ENCODE measurements at places on chromosomes 3 and 15.

DNA sequence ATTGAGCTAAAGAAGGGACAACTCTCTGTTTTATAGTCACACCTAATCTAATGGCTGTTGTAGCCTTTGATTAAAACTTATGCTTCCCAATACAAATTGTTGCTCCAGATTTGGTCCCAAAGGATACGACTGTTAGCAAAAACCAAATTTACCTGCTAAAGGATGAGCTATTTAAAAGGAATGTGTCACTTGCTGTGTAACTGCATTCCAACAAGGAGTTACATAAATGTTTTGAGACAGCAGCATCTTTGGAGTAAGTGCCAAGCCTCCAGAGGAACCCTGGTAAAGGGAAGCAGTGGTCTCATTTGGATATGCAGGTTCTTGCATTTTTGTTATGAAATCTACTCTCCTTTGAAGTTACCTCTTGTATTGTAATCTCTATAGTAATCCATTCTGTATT, 233.3 kb downstream of the THSD4 start:
- DNase-seq, result no peak

GRCh38 chr3:15805756-15806266, 8.0 kb upstream of the ANKRD28 start:
- DNase-seq, result no peak

GRCh38 chr3:60953351-60953750, 297.9 kb downstream of the FHIT start:
- DNase-seq, result no peak

DNA sequence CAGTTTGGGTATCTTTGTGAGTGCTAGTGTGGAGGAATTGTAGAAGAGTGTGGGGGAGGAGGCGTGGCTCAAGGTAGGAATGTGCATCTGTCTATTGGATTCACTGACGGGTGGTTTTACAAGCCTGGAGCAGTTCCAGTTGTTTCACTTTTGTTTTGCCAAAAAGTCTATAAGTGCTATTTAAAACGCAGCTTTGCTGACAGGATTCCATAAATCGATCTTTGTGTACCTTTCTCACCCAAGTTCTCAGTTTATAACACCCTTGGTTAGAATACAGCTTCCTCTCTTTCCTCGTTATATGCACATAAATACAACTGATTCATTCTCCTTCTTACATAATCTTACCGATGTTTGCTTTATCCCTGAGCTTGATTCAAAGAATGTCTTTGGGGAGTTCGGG, 123.2 kb upstream of the UBE2E2 start:
- no peak for DNase-seq

DNA sequence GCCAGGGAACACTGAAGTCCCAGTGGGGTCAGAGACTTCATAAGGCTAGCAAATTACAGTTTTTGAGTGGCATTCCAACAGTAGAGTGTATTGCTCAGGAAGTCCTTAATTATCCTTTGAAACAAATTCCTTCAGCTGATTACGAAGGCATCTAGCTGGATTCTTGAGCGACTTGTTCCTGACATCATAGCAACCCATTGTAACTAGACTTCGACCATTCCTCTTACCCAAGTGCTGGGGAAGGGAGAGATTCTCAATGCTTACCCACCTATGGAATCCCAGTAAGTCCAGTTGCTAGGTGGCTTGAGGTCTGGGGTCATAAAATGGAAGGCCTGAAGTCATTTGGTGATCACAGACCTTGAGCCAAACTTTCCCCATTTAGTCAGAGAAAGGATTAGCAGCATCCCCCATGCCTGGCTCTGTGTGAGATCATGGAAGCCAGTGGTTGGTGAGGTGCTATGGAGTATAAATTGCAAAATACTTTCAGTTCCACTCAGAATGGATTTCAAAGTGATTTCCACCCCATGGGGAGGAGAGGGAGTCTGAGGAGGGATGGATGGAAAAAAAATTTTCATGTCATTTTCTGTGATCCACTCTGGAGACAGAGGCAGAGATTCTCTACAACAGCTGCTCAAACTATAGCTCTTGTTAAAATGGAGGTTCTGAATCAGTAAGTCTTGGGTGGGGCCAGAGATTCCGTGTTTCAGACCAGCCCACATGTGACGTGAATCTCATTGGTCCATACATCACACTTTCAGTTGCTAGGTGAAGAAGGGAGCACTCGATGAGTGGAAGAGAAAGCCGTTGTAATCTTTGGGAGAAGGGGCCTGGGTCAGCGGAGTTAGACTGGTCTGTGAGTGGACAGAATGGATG, 45.7 kb downstream of the CD86 start:
- DNase-seq, result no peak

DNA sequence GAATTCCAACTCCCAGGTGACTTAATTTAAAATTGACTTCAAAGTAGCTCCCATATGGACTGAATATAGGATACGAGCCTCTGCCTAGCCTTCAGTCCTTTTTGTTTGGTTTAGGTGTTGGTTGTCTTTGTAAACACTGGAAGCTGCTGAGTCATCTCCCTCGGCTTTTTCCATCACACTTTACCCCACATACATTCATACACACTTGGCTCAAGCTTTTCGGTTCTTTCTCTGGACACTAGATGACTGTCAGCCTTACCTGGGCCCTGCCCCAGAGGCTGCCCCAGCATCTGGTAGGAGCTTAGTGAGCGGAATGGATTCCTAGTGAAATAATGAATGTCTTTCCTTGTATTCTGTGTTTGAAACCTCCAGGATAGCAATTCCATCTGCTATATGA, 201.5 kb upstream of the IL12A start:
- peak; percentile 66 for DNase-seq

DNA sequence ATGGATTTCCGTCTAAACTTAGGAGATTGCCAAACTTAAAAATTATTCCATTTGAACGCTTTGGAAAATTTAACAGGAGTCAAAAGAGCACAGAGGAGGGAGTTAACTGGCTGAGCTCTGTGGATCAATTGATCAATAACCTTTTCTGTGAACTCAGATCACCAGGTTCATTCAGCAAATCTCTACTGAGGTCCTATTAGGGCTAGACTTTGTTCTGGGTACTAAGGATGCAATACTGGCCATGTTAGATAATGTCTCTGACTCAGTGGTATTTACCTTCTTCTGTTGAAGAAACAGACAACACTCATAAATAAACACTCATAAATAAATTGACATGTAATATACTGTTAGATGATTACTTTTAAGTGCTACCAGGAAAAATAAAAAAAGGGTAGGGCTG, 323.4 kb upstream of the SUCLG2 start:
- DNase-seq, result no peak

DNA sequence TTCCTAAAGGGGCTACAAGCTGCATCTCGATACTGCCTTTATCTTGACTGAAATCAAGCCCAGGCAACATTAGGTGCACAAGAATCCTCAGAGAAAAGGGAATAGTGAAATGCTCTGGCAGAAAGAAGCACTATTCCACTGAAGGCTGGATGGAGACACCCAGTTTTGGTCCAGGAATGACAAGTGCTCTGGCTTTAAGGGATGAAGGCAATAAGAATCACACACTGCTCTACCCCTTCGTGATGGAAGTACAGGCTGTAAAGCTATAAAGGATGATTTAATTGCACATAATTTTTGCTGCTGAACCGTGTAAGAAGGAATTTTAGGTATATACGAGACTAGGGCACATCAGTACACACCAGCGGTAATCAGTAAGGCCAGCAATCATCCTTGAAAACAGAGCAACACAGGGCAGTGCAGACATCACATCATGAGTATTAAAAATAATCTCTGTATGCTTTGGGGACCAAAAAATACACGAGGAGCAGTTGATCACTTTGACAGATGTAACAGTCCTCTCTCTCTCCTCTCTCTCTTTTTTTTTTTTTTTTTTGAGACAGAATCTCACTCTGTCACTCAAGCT, 414.6 kb upstream of the TBL1XR1 start:
- DNase-seq, result no peak

- no peak for DNase-seq
Measured at GRCh38 chr15:33616475-33616874, 305.7 kb downstream of the RYR3 start.

DNA sequence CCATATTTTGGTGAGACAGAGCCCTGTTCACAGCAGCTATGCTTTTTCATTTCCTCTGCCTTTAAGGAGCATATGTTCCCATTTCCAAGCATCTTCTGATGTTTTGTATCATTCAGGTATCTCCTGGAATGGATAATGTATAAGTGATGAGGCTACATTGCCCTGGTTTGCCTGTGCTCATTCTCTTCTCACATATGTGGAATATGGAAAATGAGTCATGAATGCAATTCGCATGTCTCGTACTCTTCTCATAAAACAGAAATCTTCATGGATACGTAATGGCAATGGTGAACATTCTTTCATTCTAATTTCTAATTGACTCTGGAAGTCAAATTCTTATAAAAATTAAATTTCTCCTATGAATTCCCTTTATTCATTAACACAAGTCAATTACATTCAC, 143.1 kb downstream of the CDIN1 start:
- no peak for DNase-seq

DNA sequence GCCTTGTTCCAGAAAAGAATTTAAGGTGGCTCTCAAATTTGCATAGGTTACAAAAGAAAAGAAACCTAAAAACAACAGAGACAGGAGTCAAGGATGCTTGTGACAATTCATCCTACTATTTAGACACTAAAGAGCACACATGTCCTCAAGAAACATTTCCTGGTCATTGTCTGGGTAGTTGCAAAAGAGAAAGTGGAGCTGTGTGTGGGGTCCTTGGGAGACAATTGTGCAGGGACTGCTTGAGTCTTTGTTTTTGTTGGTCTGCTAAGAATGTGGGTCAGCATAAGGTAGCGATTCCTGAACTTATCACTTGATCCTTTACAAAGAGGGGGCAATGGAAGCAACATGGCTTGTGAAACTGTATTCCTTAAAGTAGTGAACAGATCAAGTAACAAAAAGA, 185.3 kb downstream of the KCNAB1 start:
- no peak for DNase-seq

DNA sequence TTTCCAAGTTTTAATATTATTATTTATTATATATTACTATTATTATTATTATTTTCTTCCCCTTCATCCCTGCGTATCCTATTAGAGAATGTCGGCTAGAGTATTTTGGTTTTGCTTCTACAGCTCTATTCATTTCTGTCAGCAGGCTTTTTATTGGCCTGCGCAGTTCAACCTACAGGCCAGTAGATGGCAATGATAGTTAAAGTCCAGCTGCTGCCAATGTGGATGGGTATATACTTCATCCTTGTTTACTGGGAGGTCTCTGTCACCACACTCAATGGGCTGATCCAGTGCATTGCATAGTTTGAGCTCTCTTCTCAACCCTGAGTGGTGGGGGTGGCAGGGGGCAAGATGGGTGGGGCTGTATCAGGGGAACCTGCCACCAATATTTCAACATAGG, 799.8 kb downstream of the NSUN3 start:
- DNase-seq, result peak; percentile 32

DNA sequence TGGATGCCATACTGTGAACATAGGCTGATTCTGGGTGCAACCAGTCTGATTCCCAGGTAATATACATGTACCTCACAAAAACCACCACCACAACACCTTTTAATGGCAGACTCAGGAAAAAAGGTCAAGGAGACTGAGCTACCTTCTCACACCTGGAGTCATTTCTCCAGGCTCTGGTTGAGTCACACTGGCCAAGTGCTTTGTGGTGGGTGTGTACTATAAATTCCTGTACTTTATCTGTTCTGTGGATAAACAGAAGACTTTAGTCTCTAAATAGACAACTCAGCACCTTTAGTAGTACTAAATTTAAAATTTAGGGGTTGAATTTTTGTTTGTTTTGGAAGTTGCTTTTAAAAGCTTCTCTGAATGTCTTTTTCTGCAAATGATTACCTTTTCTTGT, 46.7 kb downstream of the TOP2B start:
- no peak for DNase-seq

- no peak for DNase-seq
Measured at GRCh38 chr3:64685800-64686445, 1.9 kb downstream of the ADAMTS9 start.

- no peak for DNase-seq
Measured at GRCh38 chr3:2910997-2911396, 199.2 kb downstream of the IL5RA start.

DNA sequence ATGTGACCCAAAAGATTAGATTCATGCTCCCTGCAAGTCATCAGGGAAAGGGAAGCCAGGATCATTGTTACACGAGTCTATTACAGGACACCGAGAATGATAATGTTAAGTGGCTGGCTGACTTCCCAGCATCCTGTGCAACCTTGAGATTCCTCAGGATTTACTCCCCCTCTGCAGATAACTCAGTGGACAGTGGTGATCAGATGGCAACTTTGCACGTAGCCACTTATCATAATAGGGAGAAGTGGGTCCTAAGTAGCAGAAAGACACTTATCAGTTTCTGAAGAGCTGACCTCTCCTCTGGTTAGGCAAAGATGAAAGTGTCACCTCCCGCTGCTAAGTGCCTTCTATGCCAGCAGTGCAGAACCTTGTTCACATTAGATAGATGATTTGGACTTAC, 6.7 kb upstream of the TMPRSS7 start:
- DNase-seq, result no peak

GRCh38 chr3:136343873-136344555, 93.9 kb downstream of the PCCB start:
- DNase-seq, result peak; percentile 91

- DNase-seq, result no peak
Measured at GRCh38 chr3:39136533-39137434, 16.6 kb downstream of the CSRNP1 start.

DNA sequence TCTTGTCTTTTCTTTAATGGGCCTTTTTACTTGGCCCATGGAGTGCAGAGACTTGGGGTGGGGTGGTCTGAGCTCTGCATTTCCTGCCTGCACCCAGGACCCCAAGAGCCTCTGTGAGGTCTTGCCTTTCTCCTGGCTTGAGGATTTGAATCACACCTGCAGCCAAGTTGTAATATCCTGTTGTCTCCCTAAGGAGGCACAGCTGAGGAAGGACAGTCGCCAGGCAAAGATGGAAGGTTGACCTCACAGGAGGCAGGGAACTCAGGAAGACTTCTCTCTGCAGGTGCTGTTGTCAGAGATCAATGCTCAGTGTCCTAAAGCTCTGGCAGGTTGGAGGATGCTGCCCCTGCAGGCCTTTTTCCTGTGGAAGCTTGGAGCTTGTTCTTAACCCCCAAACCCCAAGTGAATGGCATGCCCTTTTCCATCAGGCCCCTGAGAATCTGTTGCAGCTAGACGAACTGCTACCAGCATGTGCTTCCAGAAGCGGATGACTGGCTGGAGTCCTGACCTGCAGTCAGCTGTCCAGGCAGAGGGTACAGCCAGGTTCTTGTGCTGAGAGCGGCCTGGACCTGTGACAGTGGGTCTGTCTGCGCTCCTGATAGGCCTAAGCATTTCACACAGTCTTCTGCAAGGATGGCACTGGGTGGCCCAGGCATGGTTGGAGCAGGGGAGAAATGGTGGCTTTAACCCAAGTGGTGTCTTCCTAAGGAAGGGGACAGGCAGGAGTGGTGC, 120.0 kb downstream of the EEFSEC start:
- no peak for DNase-seq

GRCh38 chr3:186929186-186929585, 1.1 kb upstream of the ST6GAL1 start:
- DNase-seq, result no peak

DNA sequence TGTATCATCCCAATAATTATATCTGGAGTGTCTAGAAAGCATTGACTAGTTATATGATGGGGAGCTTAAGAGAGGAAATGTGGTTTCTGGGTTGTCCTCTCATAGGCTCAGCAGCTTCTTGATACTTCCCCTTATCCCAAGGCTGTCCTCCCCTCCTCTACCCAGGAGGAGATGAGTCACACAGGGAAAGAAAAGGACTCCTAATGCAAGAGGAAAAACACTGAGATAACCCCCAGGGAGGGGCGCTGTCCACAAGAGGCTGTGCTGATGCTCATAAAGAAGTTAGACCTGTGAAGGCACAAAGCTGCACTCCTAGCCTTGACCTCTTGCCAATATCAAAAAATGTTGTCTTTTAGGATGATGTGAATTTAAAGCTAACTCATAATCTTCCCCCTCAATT, 28.8 kb upstream of the GYG1 start:
- peak; percentile 29 for DNase-seq

Measured in SHP77 (cell line).